ENCODE measurements at places on chromosomes 13 and 19.

DNA sequence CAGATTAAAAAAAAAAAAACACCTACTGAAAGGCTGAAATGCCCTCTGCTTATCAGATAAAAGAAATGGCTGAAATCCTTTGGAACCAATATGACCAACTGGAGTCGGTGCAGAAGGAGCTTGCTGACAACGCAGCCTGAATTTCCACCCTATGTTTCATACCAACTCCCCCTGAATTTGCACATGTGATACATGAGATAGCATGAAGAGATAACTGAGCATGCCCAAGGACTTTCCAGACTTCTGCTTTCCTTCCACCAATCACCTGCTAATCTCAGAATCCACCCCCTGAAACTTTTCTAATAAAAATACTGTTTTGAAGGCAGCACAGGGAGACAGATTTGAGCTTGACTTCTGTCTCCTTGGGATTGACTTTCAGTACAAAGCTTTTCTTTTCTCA is 32.2 kb upstream of the WDFY2 start:
- no peak for DNase-seq

DNA sequence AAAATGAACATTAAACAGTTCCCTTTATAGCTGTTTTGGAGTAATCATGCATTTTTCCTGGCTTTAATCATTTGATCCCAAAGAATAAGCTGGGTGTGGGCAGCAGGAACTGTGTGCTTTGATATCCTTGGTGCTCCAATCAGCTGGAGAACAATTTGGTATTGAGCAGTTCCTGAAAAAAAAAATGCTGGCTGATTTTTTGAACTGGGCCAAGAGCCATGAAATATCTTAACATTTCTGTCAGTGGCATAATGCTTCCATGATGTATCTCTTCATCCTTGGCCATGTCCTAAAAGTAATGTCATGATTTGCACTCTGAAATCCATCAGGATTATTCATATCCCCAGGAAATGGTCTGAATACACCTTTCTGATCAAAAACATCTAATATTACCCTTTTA is 134.7 kb downstream of the LHFPL6 start:
- DNase-seq = no peak

DNA sequence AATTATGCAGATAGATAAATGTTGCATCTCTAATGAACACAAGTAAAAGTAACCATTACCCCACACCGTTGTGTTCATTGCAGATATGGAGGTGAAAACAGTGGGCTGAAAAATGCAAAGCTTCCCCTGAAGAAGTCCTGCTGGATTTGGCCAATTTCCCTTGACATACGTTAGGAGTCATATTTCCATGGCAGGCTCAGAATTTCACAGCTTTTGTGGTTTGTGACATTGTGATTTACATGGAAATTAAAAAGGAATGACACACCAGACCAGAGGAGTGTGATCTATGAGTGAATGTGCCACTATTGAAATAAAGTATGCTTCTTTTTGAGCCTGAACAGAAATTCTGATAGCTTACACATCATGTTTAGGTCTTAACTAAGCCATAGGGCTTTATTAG is 221.1 kb upstream of the TMTC4 start:
- no peak for DNase-seq

DNA sequence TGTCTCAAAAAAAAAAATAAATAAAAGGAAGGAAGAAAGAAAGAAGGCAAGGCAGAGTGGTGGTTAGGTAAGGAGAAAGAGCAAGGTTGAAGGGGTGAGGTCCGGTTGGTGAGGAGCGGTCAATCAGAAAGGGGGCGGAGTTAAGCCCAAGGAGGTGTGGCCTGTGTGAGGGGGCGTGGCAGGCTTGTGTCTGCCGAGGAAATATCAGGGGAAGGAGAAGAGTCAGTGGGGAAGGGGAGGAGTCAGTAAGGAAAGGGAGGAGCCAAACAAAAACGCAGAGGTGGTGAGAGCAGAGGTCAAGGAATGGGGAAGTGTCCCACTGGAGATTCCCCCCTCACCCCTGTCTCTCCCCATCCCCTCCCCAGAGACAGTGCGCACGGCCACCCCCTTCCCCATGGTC is 5.9 kb downstream of the CACNG7 start:
- DNase-seq = no peak

GRCh38 chr13:30829833-30830637 is 76.0 kb upstream of the MEDAG start:
- DNase-seq = no peak

DNA sequence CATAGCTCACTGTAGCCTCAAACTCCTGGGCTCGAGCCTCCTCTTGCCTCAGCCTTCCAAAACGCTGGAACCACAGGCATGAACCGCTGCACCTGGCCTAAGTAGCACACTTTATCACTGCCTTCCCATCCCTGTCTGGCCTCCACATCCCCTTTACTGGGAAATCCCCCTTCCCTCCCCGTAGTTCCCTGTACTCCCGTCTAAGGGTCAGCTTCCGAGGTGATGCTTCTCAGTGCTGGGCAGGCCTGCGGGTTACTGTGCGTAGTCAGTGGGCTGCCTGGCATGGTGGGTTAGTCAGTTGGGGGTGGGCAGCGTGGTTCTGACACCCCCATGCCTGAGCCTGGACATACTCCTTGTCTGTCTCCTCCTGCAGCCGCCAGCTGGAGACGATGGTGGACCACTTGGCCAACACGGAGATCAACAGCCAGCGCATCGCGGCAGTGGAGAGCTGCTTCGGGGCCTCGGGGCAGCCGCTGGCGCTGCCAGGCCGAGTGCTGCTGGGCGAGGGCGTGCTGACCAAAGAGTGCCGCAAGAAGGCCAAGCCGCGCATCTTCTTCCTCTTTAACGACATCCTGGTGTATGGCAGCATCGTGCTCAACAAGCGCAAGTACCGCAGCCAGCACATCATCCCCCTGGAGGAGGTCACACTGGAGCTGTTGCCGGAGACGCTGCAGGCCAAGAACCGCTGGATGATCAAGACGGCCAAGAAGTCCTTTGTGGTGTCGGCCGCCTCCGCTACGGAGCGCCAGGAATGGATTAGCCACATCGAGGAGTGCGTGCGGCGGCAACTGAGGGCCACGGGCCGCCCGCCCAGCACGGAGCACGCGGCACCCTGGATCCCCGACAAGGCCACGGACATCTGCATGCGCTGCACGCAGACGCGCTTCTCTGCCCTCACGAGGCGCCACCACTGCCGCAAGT is 8.4 kb downstream of the PLEKHF1 start:
- no peak for DNase-seq

DNA sequence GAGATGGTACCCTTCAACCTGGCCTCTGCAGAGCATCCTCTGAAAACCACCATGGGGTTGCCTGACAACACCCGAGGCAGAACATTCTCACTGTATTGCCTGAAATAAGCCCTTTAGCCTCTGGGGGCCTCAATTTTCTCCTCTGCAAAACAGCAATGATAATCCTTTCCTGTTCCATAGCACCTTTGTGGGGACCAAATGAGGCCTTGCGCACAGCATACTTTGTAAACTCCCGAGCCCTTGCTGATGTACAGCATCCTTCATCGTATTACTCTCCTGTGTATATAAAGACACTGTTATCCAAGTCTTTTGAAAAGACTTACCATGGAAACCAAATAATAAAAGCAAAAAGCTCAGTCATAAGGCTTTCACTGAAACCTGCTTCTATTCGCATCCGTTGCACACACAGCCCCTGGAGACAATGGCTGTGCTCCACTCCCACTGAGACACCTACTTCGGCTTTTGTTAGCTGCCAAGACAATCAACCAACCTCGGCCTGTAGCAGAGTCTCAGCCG is 276.0 kb downstream of the FOXO1 start:
- no peak for DNase-seq

GRCh38 chr19:30135797-30136196 is 193.8 kb downstream of the URI1 start:
- DNase-seq = no peak

GRCh38 chr19:49445997-49446396 is 4.7 kb upstream of the SLC17A7 start:
- no peak for DNase-seq

DNA sequence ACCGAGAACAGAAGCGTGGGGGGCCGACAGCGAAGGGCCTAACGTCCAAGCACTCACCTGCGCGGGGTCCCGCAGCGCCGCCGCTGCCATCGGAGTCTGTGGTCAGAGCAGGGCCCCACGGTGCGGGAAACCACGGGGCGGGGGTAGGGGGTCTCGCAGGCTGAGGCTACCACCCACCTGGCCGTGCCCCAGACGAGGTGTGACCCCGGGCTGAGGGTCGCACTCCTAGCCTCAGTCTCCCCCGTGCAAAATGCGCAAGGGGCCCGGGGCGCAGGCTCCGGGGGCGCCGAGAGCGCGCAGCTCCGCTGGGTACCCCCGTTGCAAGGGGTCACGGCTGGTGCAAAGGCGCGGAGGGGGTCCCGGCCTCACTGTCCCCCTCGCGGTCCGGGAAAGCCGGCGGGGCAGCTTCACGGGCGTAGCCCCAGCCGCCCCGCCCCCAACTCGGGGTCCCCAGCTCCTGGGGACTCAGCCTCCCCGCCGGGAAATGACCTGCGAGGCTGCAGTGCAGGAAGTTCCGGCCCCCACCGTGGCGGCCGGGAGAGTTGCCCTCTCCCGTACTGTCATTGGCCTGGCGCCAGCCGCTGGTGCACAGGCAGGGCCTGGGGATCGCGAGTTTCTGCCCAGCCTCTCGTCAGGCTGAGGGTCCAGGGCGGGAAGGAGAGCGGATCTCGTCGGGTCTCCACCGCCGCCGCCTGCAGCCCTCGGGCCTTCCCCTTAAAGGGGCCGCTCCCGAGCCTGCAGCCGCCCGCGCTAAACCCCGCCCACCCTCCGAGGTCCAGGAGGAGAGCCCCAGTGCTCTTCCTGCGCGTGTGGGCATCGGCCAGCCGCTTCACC is at the start of gene ZNF792:
Gene ZNF792 (minus strand): TSS at position 657 of the 834 bp plus-strand sequence. CDS start 567 bp downstream, at position 90.
- DNase-seq = no peak

- no peak for DNase-seq
Measured at GRCh38 chr19:6833166-6833790, 54.1 kb upstream of the ADGRE1 start.

GRCh38 chr19:35457173-35457572 is 9.1 kb downstream of the FFAR2 start:
- DNase-seq = no peak

DNA sequence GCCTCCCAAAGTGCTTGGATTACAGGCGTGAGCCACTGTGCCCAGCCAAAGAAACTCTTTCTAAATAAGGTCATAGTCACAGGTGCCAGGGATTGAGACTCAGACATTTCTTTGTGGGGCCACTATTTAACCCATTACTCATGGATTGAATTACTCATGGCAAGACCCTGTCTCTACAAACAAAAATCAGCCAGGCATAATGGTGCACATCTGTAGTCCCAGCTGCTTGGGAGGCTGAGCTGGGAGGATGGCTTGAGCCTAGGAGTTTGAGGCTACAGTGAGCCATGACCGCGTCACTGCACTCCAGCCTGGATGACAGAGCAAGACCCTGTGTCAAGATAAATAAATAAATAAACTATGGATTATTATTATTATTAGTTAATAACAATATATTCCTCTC is 3.6 kb upstream of the KLF2 start:
- DNase-seq = no peak

DNA sequence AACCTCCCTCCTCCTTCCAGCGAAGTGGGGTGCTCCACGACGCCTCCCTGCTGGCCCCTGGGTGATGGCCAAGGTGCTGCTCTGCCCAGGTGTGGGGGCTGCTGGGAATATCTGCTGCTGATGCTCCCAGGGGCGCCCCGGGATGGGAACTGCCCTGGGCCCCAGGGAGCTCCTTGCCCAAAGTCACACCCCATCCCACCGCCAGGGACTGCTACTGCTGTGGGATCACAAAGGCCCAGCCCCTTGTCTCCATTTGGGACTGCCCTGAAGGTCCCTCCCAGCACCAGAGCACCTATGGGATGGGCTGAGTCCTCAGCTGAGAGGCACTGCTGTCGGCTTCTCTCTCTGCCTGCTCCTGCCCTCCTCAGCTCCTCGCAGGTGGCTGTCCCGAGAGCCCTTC is 19.0 kb downstream of the CHST8 start:
- no peak for DNase-seq

DNA sequence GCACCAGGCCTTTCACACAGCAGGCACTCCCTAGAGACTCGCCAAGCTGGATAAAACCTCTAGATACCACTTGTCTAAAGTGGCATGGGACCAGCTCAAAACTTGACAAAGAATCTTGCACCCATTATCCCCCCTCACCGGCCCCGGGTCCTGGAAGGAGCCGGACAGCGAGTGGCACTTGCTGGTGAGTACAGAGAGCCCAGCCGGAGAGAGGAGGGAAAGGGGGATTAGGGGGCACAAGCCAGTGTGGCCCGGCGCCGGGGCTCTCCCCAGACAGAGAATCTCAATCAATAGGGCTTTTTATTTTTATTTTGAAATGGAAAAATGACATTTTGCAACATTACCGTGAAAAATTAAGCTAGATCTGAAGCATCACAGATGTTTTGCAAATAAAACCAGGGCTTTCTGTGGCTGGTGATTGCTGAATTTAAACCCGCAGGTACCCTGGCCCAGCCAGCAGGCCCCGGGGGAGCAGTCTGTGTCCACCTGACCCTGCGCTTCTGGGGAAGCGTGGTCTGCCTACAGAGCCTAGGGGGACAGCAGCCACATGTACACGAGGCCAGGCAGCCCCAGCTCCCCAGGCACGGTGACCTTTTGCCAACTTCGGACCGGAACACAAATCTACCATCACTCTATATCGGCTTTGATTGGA is 10.0 kb upstream of the VSTM2B start:
- no peak for DNase-seq

DNA sequence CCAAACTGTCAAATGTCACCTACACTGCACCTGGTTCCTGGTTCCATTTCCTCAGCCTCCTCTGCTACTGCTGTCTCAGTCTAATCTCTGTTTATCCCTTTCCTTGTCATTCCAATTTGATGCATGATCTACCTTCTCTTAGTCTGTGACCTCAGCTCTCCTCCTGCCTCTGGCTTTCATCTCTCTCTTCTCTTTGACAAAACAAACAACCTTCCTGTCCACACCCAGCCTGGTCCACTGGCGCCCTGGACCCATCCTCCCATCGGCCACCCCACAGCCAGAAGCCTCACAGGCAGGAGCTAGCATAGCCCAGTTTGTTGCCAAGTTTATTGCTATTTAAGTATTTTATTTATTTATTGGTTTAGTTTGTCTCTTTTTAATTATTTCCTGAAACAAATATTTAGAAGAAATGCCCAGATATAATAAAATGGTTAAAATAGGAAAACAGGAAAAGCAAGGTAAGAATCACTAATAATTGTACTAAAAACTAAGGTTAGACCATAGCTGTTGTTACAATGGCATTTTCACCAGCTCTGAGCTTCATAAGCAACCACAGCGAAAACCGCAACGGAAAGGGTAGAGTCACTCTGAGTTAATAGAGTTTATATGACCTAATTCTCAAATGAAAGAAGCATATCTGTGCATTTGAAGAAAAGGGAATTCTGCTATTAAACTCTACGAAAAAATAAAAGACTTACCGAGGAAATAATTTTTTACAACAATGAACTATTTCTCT is 68.6 kb downstream of the EFNB2 start:
- DNase-seq = no peak

Data from stimulated activated CD4-positive, alpha-beta T cell treated with anti-CD3 and anti-CD28 coated beads, TNF-alpha, amount 100 ng/mL, for 4 hours (primary cell).